Progenitor cell of endocrine pancreas (in vitro differentiated cells): ENCODE measurements at places on chromosomes 11 and 22. TPM values are rescaled to one million over a fixed set of nuclear protein-coding genes. Genes with fewer than 3 reads are reported as not detected.

The SPON1 gene
- 13.3 and 13.7 TPM in 2 replicates for total RNA-seq

The NRIP3 gene
- total RNA-seq, result 0.33 and 0.65 TPM in 2 replicates

The A4GALT gene
- total RNA-seq, result 0.47 and 1.1 TPM in 2 replicates

The GVQW3 gene
- total RNA-seq, result 16.6 and 17.5 TPM in 2 replicates

The LDHAL6A gene
- not detected in 2 replicates for total RNA-seq

The RAD9A gene
- total RNA-seq, result 39.0 and 49.1 TPM in 2 replicates

The OR4D5 gene
- 0.53 TPM in 1 of 2 replicates, not detected in the other for total RNA-seq

The AQP11 gene
- 2.2 and 2.3 TPM in 2 replicates for total RNA-seq

DNA sequence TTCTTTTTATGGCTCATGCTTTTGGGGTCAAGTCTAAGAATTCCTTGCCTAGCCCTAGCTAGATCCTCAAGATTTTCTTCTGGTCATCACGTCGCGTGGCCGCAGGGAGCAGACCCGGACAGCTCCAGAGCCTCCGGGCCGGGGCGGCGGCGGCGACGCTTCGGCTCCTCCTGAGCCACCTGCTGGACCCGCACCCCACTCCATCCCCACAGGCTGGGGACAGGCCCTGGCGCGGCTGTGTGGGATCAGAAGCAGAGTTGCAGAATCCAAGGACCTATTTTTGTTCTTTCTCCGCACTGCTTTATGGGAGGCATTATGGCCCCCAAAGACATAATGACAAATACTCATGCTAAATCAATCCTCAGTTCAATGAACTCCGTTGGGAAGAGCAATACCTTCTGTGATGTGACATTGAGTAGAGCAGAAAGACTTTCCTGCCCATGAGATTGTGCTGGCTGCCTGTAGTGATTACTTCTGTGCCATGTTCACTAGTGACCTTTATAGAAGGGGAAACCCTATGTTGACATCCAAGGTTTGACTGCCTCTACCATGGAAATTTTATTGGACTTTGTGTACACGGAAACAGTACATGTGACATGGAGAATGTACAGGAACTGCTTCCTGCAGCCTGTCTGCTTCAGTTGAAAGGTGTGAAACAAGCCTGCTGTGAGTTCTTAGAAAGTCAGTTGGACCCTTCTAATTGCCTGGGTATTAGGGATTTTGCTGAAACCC, 12.4 kb upstream of the SCARF2 start:
- H3K4me3 ChIP-seq, result no peak overlapping the region
- H3K4me1 ChIP-seq, result no peaks in the 10 kb centered on the region
- H3K27ac ChIP-seq, result no peak overlapping the region
- H3K36me3 ChIP-seq, result peaks cover 8% of the 10 kb centered on the region
- no peak for DNase-seq

- peaks cover 2% of the 10 kb centered on the region for H3K36me3 ChIP-seq
- H3K27ac ChIP-seq, result no peak overlapping the region
- DNase-seq, result no peak
- peaks cover 19% of the 10 kb centered on the region for H3K4me1 ChIP-seq
- no peak overlapping the region for H3K4me3 ChIP-seq
These were observed 415.2 kb downstream of the TENM4 start for GRCh38 chr11:79025622-79026021.

GRCh38 chr11:87832211-87832610, 343.0 kb downstream of the RAB38 start:
- no peak overlapping the region for H3K4me3 ChIP-seq
- no peaks in the 10 kb centered on the region for H3K4me1 ChIP-seq
- no peak overlapping the region for H3K27ac ChIP-seq
- no peaks in the 10 kb centered on the region for H3K36me3 ChIP-seq
- no peaks in the 10 kb centered on the region for H3K27me3 ChIP-seq

DNA sequence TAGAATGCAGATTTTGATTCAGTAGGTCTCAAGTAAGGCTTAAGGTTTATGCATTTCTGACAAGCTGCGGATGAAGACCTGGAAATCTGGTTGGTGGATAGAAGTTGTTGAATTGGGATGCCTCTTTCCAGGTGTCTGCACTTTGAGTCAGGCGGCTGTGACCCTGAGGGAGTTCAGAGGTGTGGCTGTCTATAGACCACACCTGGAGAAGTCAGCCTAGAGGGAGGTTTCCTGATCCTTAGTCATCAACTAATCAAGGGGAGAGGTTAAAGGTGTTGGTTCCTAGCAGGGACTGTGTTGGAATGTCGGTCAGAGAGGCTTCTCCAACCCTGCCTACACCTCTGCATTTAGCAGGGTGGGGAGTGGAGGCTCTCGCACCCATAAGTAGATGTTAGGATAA, 8.0 kb downstream of the GLB1L2 start:
- H3K27ac ChIP-seq, result no peak overlapping the region
- no peak for DNase-seq
- no peak overlapping the region for H3K4me3 ChIP-seq

DNA sequence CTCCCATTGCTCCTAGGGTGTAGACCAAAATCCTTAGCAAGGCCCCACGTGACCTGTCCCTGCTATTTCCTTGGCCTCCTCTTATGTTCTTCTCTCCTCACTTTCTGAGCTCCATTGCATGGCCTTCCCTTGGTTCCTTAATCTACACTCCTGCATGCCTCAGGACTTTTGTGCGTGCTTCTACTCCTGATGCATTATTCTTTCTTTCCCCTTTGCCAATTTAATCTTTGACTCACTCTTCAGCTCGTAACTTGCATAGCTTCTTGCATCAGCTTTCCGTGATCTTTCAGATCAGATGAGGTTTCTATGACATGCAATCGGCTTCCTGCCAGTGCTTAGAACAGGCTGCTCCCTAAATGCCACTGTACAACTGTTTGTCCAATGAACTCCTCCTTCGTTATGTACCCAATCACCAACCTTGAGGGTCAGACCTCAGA, 261.6 kb upstream of the CADM1 start:
- no peak for DNase-seq
- no peaks in the 10 kb centered on the region for H3K36me3 ChIP-seq
- peaks cover 14% of the 10 kb centered on the region for H3K27me3 ChIP-seq
- peaks cover 3% of the 10 kb centered on the region for H3K4me1 ChIP-seq

DNA sequence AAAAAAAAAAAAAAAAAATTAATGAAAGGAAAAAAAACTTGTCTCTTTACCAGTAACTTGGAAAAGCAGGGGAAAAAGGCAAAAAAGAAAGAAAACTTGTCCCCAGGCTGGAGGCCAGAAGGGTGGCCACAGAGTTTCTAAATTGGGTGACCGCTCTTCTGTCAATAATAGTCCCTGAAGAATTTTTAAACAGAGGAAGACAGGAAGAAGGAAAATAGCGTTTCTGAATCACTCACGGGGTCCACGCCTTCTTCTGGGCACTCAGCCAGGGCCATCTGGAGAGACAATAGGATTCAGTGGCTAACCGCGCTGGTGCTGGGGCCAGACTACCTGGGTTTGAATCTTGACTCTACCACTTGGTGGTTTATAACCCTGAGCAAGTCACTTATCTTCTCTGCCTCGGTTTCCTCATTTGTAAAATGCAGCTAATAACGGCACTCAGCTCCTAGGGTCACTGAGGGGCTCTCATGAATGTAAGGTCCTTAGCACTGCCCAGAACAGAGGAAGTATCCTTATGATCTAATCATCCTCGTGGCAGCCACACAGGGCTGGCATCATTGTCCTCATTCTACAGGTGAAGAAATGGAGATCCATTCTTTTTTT, 7.0 kb downstream of the C11orf86 start:
- H3K4me1 ChIP-seq, result no peaks in the 10 kb centered on the region
- DNase-seq, result no peak
- peaks cover 7% of the 10 kb centered on the region for H3K27me3 ChIP-seq

GRCh38 chr22:48209473-48210197, 1447.2 kb downstream of the TBC1D22A start:
- no peak for DNase-seq
- H3K27me3 ChIP-seq, result peaks cover 55% of the 10 kb centered on the region
- H3K4me3 ChIP-seq, result no peak overlapping the region
- no peaks in the 10 kb centered on the region for H3K36me3 ChIP-seq
- no peak overlapping the region for H3K27ac ChIP-seq

DNA sequence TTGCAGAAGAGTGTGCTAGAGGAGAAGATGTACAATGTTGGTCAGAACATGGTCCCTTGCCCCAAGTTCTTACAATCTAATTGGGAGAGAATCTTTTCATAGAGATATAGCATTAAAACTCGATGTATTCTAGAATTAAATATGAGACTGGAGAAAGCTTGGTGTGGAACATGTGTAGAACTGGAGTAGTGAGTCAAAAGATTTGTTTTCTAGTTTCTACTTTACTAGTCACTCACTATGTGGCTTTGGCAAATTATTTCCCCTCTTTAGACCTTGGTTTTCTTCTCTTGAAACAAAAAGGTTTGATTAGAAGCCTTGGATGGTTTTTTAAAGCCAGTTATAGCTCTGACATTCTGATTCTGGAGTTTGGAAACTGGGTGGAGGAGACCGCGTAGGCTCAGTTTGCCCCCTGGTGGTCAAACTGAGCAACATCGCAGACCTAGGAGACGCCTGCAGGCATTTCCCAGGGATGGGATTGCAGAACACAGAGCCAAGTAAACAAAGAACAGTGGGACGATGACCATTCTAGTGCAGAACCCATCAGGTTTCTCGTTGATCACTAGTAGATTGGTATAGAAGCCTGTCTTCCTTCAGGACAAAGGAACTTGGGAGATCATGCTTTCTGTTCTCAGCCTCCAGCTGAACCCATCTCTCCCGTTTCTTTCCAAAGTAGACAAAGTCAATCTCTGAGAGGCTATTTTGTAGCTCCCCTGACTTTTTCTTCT, 8.5 kb upstream of the CHRDL2 start:
- DNase-seq, result peak; percentile 28
- no peaks in the 10 kb centered on the region for H3K36me3 ChIP-seq
- H3K4me1 ChIP-seq, result peaks cover 3% of the 10 kb centered on the region
- peaks cover 9% of the 10 kb centered on the region for H3K27me3 ChIP-seq
- H3K27ac ChIP-seq, result no peak overlapping the region
- H3K4me3 ChIP-seq, result no peak overlapping the region

GRCh38 chr11:104619751-104620150, 278.5 kb downstream of the CASP12 start:
- peaks cover under 1% of the 10 kb centered on the region for H3K4me1 ChIP-seq
- no peak overlapping the region for H3K4me3 ChIP-seq
- H3K27ac ChIP-seq, result no peak overlapping the region
- H3K36me3 ChIP-seq, result no peaks in the 10 kb centered on the region
- no peak for DNase-seq

GRCh38 chr22:41612603-41613306, 8.1 kb downstream of the DESI1 start:
- H3K4me3 ChIP-seq, result no peak overlapping the region
- H3K36me3 ChIP-seq, result peaks cover 3% of the 10 kb centered on the region
- no peak for DNase-seq
- no peaks in the 10 kb centered on the region for H3K27me3 ChIP-seq
- no peaks in the 10 kb centered on the region for H3K4me1 ChIP-seq

- peak overlapping the region; percentile 21 for H3K27ac ChIP-seq
- no peak for DNase-seq
- peaks cover 31% of the 10 kb centered on the region for H3K4me1 ChIP-seq
- peaks cover 3% of the 10 kb centered on the region for H3K27me3 ChIP-seq
These were observed 17.1 kb downstream of the APOBEC3H start for GRCh38 chr22:39114112-39114511.

GRCh38 chr11:702462-703461, 3.3 kb upstream of the EPS8L2 start:
- peaks cover 7% of the 10 kb centered on the region for H3K4me1 ChIP-seq
- no peak overlapping the region for H3K27ac ChIP-seq
- no peak for DNase-seq
- peaks cover 1% of the 10 kb centered on the region for H3K36me3 ChIP-seq

GRCh38 chr22:23984430-23984829, 4.5 kb downstream of the GSTT2 start:
- no peaks in the 10 kb centered on the region for H3K36me3 ChIP-seq
- H3K27me3 ChIP-seq, result no peaks in the 10 kb centered on the region
- H3K4me1 ChIP-seq, result no peaks in the 10 kb centered on the region
- no peak for DNase-seq

GRCh38 chr11:66112041-66112491, 42.0 kb downstream of the PACS1 start:
- peaks cover 37% of the 10 kb centered on the region for H3K4me1 ChIP-seq
- H3K27me3 ChIP-seq, result no peaks in the 10 kb centered on the region
- H3K4me3 ChIP-seq, result no peak overlapping the region
- H3K36me3 ChIP-seq, result peaks cover 2% of the 10 kb centered on the region
- H3K27ac ChIP-seq, result peak overlapping the region; percentile 50

DNA sequence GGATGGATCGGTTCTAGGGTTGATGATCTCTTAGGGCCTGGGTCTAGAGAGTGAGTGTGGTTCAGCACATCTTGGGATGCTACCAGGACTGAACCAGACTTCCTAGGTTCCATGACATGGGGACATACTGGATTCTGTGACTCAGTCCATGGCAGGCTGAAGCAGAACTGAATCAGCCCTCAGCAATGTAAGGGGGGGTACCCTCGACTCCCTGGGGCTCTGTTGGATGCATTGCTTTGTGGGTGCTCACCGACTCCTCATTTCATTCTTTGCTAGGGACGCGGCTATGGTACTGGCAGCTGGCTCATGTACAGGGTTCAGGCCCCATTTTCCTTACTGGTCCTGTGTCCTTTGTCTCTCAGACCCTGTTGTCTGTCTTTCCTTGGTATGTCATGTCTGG, 733 bp upstream of the GRAMD1B start:
- peaks cover 27% of the 10 kb centered on the region for H3K27me3 ChIP-seq
- H3K4me1 ChIP-seq, result peaks cover 20% of the 10 kb centered on the region
- peak overlapping the region; percentile 79 for H3K4me3 ChIP-seq
- DNase-seq, result no peak

DNA sequence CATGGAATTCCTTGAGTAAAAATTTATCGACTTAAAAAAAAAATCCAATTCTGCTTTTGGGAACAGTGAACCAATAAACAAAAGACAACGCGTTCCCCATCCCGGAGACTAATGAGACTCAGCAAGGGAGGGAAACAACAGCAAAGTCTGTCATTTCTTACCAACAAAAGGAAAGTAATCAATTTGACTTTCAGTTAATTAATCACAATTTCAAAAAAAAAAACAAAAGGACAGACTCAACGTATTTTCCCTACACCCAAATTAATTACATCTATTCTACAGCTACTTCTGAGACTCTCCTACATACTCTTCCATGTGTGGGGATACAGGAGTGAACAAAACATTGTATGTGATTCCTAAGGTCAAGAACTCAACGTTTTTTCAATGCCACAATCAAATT, 1.9 kb downstream of the RDX start:
- H3K4me3 ChIP-seq, result peak overlapping the region; percentile 87
- peaks cover 54% of the 10 kb centered on the region for H3K4me1 ChIP-seq
- peaks cover 3% of the 10 kb centered on the region for H3K27me3 ChIP-seq
- no peak for DNase-seq
- H3K36me3 ChIP-seq, result peaks cover 3% of the 10 kb centered on the region

- H3K36me3 ChIP-seq, result peaks cover 1% of the 10 kb centered on the region
- DNase-seq, result no peak
- H3K4me3 ChIP-seq, result no peak overlapping the region
- no peak overlapping the region for H3K27ac ChIP-seq
- H3K27me3 ChIP-seq, result no peaks in the 10 kb centered on the region
These were observed 8.6 kb downstream of the TBCEL start for GRCh38 chr11:121032546-121032945.

GRCh38 chr11:125941619-125942611, 3.9 kb upstream of the VSIG10L2 start:
- H3K4me1 ChIP-seq, result peaks cover 7% of the 10 kb centered on the region
- peak overlapping the region; percentile 72 for H3K27ac ChIP-seq
- H3K27me3 ChIP-seq, result peaks cover 14% of the 10 kb centered on the region

- no peak for DNase-seq
- H3K4me3 ChIP-seq, result no peak overlapping the region
- H3K36me3 ChIP-seq, result peaks cover 7% of the 10 kb centered on the region
- H3K27ac ChIP-seq, result no peak overlapping the region
- no peaks in the 10 kb centered on the region for H3K27me3 ChIP-seq
- H3K4me1 ChIP-seq, result peaks cover 3% of the 10 kb centered on the region
These were observed 16.1 kb downstream of the ALKBH8 start for GRCh38 chr11:107549253-107549953.

- H3K4me3 ChIP-seq, result no peak overlapping the region
- no peaks in the 10 kb centered on the region for H3K4me1 ChIP-seq
- DNase-seq, result no peak
- H3K36me3 ChIP-seq, result no peaks in the 10 kb centered on the region
- no peak overlapping the region for H3K27ac ChIP-seq
These were observed 77.6 kb downstream of the MYO7A start for GRCh38 chr11:77205467-77206263.
